Activated CD8-positive, alpha-beta memory T cell treated with anti-CD3 and anti-CD28 coated beads, Interleukin-2, amount 10 ng/mL, durations not matched to agents 7 days and 5 days (primary cell): ENCODE measurements at places on chromosomes 2 and 18.

DNA sequence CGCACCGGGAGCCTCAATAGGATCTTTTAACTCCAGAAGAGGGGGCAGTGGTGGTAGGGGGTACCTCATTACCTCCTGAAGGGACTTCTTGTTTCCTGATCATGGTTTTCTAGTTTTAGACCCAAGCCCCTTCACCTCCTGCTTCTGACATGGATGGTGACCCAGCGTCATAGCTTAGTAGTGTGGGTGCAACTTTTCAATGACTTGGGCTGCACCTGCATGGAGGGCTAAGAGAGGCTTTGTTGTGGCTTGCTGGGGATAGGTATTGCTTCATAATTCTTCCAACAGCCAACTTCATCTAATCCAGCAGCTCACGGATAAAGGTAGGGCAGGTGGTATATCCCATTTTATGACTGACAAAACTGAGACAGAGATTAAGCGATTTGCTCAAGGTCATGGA lies 3.0 kb downstream of the SLC1A4 start:
- DNase-seq: no peak

GRCh38 chr18:43314941-43315340 lies 37.7 kb upstream of the SYT4 start:
- DNase-seq: no peak

- DNase-seq: no peak
Observed at GRCh38 chr2:37656512-37657423, 14.7 kb downstream of the CDC42EP3 start.

DNA sequence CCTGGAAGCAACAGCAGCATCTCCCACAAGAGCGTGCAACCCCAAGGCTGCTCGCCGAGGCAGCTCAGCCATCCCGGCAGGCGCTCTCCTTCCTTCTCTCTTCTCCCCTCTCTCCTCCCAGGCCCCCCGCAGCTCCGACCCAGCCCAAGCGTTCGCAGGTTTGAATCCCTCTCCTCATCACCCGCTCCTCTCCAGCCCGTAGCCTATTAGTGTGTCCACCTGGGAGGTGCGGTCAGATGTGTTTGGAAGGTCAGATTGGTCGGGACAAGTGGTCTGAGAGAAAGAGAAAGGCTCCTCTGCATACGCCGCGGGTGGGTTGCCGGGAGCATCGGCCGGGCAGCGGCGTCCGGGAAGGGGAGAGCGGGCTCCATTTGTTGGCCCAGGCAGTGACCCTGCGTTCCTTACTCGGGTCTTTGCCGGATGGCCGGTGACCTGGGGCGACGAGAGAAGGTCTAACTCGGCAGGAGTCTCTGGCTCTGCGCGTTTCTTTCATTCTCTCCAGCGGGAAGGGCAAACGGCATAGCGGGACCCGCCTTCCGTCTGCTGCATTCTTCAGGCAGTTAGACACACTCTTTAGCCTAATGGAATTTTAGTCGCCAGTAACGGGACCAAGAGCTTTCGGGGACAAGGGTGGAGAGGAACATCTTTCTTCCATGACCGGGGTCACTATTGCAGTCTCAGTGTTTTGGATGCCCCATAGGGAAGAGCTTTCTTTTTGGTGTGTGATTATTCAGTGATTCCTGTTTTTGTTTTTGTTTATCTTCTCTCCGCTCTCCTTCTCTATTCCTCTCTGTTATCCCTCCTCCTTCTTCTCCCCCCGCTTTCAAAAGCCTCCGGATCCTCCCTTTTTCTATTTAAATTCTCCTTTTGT lies 1.1 kb upstream of the TMEFF2 start:
- no peak for DNase-seq

DNA sequence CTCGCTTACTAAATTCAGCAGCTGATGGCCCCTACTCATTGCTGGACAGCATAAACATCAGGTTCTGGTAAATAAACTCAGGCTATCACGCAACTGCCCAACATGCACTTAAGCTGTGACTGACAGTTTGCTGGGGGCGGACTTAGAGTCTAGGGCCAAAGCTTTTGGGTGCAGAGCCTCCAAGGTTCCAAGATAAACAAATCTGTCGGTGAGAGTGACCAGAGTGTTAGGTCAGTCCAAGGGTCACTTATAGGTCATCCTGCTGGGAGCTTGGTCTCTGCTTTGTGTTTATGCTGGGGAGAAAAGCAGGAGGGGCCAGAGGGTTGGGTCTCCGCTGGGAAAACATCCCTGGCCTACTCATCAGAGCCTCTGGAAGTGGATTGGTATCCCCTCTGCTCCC lies 188.6 kb upstream of the GATA6 start:
- DNase-seq: no peak

DNA sequence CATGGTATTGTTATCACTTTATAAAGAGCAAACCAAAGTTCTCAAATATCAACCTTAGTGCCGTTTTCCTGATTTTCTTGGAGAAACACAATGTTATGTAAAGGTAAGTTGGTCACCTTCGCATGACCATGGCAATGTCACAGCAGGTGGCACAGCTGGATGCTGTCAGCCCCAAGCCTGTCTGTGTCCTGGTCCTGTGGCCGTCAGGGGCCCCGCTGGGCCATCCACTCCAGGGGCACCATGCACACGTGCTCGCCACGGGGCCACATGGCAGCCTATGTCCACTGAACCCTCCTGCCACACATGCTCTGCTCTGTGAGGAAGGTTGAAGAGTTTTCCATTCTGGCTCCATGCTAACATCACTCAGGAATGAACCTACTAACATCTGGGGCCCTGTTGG lies 85.9 kb downstream of the EIPR1 start:
- DNase-seq: no peak

- DNase-seq: no peak
Observed at GRCh38 chr2:169047256-169048250, 16.4 kb upstream of the ABCB11 start.

- no peak for DNase-seq
Observed at GRCh38 chr2:80102026-80102425, 202.5 kb downstream of the LRRTM1 start.

DNA sequence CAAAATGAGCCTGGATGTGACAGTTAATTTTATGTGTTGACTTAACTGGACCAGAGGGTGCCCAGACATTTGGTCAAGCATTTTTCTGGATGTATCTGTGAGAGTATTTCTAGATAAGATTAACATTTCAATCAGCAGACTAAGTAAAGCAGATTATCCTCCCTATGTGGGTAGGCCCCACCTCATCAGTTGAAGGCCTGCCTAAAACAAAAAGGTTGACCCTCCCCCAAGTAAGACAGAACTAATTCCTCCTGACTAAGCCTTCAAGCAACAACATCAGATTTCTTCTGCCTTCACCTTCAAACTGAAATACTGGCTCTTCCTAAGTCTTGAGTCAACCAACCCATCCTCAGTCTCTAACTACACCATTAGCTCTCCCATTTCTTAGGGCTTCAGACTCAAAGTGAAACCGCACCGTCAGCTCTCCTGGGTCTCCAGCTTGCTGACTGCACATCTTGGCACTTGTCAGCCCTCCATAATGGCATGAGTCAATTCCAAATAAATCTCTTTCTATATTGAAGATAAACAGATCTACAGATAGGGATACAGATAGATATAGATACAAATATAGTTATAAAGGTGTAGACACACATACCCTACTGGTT lies 47.9 kb downstream of the MEMO1 start:
- peak; percentile 73 for DNase-seq
